Vagina (tissue), 2 donors: ENCODE measurements at places on chromosomes 6 and 20. TPM values are rescaled to one million over a fixed set of nuclear protein-coding genes. Genes with fewer than 3 reads are reported as not detected.

Gene MOG
- not detected for total RNA-seq

Gene PDE10A
- 15.0 TPM for total RNA-seq

Gene PHACTR3
- 8.3 TPM for total RNA-seq

Gene BMP6
- total RNA-seq = 3.2 TPM

Gene IL17A
- total RNA-seq = not detected

Gene CCN6
- not detected for total RNA-seq

Gene NKAPL
- total RNA-seq = not detected

Gene PLG
- total RNA-seq = not detected

Gene ZMYND8
- 91.1 TPM for total RNA-seq

Gene C20orf204
- total RNA-seq = 0.98 TPM

Gene APOBEC2
- total RNA-seq = not detected

Gene NRSN1
- 1.5 TPM for total RNA-seq
